ENCODE measurements at places on chromosomes 12 and 14.

- no peak for DNase-seq
Observed at GRCh38 chr12:92859650-92860386, 69.3 kb downstream of the EEA1 start.

DNA sequence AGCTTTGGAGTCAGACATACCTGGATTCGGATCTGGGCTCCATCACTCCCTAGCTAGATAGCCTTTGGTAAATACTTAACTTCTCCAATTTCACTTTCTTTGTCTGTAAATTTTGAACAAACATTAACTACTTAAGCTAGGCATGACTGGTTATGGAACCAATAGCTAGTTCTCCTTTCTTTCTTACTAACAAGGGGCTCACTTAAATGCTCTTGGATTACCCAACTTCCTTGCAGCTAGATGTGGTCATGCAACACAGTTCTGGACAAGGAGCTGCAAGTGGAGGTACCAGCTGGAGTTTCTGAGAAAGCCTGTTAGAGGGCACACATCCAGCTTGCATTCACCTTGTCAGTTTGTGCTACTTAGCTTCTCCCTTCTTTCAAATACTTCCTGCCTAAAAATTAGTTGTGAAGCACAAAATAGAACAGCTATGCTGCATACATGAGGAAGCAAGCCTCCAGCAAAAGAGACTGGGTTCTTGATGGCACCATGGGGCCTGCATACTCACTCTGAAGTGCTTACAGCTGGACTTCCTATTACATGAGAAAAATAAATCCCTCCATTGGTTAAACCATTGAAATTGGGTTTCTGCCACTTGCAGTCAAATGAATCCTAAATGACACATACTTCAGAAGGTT is 210.1 kb upstream of the EEA1 start:
- no peak for DNase-seq

- DNase-seq, result no peak
Observed at GRCh38 chr14:53606203-53606602, 350.4 kb downstream of the BMP4 start.

DNA sequence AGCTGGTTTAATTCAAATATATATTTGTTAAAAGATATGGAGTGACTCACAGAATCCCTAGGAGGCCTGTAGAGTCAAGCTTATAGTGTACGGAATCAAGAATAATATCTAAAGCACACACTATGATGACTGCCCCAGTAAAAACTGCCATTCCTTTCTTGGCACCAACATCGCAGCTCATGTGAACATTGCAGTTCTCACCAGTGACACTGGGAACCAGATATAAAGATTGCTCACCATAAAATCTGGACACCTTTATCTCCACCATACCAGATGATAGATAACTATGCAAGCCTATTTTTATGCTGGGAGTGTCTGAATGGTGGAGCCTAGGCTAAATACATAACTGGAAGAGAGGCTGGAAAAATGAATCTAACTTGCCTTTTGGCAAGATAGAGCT is 463.9 kb upstream of the TBX3 start:
- DNase-seq, result no peak

DNA sequence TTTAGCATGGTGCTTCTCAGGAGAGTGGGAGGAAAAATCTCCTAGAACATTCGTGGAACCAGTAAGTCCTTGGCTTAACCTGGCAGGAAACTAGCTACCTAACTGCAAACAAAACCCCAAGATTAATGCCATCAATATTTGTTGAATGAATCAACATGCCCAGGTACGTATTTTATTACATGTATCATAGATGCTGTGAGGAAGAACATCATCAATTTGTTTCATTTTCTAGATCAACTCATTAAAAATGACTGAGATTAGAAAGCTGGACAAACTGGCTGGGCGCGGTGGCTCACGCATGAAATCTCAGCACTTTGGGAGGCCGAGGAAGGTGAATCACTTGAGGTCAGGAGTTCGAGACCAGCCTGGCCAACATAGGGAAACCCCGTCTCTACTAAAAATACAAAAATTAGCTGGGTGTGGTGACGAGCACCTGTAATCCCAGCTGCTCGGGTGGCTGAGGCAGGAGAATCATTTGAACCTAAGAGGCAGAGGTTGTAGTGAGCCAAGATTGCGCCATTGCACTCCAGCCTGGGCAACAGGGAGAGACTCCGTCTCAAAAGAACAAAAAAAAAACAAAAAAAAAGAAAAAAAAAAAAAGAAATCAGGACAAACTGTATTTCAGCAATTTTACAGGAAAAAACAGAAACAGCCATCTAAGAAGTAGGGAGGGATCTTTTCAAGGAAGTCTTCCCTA is 88.7 kb downstream of the NTN4 start:
- no peak for DNase-seq

- no peak for DNase-seq
Observed at GRCh38 chr12:8077207-8077606, 4.9 kb upstream of the NECAP1 start.

GRCh38 chr14:67820428-67820971 is 921 bp downstream of the RAD51B start:
- no peak for DNase-seq

DNA sequence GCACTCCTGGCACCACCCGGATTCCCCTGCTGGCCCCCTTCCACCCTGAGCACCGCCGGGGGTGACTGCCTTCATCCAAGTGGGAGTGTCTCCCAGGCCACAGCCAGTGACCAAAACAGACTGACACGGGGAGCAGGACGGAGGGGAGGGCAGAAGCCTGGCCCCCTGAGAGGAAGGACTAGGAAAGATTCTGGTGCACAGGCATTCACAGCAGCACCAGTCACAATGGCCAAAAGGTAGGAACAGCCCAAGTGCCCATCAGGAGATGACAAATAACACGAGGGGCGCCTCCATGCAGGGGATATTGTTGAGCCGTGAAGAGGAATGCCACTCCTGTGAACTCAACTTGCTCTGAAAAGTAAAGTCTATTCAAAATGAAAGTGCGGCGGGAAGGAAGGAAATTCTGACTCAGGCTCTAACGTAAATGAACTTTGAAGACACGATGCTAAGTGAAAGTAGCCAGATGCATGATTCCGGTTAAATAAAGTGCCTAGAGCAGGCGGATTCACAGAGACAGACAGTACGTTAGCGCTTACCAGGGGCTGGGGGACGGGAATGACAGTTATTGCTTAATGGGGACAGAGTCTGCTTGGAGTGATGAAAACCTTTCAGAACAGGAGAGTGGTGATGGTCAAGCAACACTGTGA is 146.1 kb upstream of the NCOR2 start:
- no peak for DNase-seq

DNA sequence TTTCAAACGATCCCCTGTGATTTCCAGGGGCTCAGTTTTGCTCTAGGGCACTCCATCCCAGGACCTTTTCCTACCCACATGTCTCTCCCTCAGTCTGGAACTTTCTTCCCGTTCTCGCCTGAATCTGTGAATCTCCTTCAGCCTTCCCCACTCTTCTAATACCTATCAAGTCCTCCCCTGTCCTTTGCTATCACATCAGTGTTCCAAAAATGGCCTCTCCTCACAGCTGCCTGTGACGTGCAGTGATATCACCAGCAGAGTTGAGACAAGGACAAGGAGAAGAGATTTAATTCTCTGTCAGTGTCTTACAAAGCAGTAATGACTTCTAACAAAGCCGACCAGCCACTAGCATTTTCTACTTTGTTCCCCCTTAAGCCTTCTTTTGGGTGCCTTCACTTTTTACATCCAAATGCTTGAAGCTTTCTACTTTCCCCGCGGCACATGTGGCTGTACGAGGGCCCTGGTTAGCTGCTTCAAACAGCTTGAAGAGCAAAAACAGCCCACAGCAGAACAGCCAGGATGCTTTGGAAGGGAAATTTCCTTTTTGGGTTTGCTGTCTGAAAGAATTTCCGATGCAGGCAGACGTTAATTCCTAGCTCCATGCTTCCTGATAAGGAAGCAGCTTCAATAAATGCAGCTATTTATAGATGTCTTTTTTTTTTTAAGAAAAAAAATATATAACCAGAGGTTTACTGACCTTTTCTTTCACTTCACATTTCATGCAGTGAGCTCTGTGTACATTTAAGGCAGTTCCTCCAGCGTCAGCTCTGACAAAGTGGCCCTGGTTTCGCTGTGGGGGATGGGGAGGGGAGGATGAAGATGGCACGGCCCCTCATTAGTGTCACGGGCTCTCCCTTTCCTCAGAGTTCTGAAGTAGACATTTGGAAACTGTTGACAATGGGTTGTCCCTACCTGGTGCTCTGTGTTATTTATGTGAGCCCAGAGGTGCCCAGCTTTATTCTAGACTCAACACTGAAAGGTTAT is 109.3 kb downstream of the ETV6 start:
- no peak for DNase-seq

GRCh38 chr14:39232554-39233415 is 930 bp upstream of the MIA2 start:
- DNase-seq, result no peak

DNA sequence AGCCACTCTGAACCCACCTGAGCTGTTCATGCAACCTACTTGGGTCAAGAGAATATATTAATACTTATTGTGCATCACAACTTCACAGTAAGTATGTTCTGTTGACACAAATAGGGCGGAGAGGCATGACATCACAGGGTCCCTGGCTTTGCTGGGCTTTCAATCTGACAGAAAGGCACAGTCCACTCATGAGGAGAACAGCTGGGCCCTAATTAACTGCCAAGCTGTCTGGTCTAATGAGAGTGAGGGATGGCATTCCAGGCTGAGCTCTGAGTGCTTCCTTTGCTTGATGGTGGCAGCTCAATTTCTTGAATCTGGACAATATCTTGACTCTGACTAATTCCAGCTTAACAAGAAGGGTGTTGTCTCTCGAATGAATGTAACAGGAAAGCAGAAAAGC is 2.0 kb downstream of the EFCAB11 start:
- no peak for DNase-seq

DNA sequence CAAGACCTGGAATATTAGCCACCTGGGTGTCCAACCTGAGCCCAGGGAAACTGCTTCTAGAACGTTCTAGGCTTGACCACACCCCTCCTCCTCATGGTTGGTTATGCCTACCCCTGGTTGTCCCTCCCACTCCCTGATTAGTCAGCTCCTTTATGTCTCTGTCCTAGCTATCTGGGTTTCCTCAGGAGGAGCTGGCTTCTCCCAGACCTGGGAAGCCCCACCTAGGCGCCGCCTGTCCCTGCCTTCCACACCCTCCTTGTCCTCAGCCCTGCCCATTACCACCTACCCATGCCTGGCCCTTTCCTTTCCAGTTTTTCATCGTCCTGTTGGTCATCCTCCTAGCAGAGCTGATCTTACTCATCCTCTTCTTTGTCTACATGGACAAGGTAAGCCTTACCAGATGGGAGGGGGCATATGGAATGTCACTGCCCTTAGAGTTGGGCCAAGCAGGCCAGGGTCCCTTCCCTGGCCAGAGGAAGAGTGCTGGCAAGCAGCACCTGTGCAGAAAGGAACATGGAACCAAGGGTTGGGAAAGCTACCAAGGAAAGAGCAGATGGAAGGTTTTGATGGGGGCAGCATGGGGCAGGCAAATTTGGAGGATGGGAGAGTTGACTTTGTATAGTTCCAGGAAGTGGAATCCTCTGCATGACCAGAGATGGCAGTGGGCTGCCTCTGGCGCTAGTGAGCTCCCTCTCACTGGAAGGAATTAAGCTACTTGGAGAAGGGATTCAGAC is 201.7 kb downstream of the TSPAN9 start:
- DNase-seq, result no peak

DNA sequence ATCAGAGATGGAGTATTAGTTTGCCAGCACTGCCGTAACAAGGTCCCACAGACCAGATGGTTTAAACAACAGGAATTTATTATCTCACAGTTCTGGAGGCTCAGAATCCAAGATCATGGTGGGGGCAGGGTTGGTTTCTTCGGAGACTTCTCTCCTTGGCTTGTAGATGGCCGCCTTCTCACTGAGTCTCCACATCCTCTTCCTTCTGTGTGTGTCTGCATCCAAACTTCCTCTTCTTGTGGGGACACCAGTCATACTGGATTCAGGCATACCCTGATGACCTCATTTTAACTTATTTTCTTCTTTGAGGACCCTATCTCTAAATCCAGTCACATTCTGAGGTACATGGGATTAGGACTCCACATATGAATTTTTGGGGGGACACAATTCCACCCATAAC is 455.5 kb downstream of the RGS6 start:
- no peak for DNase-seq

DNA sequence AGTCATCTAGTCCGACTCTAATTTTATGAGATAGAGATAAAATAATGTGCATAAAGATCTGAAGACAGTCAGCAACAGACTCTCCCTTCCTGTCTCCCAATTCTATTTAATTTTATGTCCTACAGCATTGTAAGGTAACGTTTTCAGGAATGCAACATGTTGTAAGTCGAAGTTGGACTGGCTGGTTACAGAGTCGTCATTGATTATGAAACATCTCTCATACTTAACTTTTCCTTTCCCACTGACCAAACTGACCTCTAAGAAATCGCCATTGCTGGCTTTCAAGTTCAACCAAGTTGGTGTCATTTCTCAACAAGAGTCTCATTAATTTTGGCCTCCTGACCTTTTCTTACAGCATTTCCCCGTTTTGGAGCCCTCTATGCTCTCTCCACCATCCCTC is 4.9 kb upstream of the RIC8B start:
- DNase-seq, result no peak

DNA sequence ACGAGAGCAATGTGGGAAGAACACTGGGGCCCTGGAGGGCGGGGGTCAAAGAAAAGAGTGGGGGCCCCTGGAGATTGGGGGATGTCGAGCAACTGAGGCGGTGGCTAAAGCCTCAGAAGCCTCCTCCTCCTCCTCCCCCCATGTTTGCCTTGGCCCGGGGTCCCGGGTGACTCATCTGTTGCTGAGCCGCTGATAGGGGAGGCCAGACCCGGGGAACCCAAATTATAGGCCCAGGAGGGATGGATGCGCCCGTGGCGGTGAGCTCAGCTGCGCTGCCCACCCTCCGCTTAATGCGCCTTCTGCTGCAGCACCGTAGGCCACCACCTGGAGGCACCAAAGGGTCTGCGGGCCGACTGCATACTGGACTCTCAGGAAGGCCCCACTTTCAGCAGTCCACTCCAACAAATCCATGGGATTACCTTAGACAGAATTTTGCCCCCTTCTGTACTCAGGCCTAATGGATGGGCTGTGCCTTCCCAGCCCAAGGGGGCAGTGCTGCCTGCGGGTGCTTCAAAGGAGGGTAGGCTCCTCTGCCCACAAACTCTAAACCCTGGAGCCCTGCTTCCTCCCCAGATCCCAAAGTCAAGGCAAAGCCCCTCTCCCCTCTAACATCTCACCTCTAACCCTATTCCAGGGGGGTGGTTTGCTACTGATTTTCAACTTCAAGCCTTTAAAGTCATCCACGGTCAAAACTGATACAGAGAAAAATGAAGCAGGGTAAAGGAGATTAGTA is 2.6 kb upstream of the WNT10B start:
- no peak for DNase-seq
